AG04450 (cell line): ENCODE measurements at places on chromosomes 4 and X. TPM values are rescaled to one million over a fixed set of nuclear protein-coding genes. Genes with fewer than 3 reads are reported as not detected.

The NR3C2 gene
- 0.10 and 0.14 TPM in 2 replicates for polyA plus RNA-seq

DNA sequence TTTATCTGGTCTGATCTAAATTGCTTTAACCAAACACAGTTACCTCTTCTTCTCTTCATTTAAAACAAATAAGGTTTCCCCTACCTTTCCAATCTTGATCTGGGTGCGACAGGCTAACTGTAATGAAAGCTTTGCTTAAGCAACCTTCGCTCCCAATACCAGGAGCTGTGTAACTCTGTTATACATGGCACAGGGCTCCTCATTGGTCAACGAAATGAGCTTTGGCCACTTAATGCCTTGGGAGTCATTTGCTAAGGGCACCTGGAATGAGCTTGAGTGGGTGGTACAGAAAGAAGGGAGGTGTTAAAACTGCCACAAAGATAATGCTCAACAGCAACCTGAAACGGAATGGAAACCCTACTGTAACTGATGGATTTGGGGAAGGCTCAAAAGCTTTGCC, 140.5 kb downstream of the CHRNA9 start:
- DNase-seq = no peak

GRCh38 chrX:103687696-103688201, 1.2 kb upstream of the MORF4L2 start:
- DNase-seq = no peak

The RHOXF2 gene
- polyA plus RNA-seq = not detected in 2 replicates

The VEGFD gene
- polyA plus RNA-seq = 0.24 and 0.43 TPM in 2 replicates
